ENCODE measurements at places on chromosomes 6 and 20. TPM values are rescaled to one million over a fixed set of nuclear protein-coding genes. Genes with fewer than 3 reads are reported as not detected.
A peak's percentile ranks its signal among the peaks of the same experiment; 100 is the strongest.

DNA sequence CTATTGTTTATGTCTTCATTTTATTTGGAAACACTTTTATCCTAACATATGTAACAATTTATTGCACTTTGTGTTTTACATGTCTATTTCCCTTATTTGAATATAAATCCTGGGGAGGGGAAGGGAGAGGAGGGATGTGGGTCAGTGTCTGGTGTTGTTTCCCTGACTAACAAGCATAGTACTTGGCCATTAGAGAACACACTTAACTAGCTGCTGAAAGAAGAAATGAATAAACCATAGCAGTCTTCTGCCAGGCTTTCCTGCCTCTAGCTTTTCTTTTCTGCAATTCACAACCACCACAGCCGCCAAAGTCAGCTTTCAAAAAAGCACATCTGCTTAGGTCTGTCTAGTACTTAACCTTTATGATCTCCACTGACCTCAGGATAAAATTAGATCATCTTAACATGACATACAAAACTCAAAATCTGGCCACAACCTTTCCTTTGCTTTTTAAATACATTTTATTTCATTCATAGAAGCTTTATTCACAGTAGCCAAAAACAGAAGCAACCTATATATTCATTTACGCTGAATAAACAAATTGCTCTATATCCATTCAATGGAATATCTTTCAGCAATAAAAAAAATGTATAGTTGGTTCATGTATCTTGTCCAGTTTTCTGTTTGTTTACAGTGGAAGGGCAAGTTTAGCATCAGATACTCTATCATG lies 16.3 kb downstream of the PDSS2 start:
- no peaks in the 10 kb centered on the region for H3K36me3 ChIP-seq
- no peaks in the 10 kb centered on the region for H3K27me3 ChIP-seq
- no peak for DNase-seq
- no peak overlapping the region for H3K4me3 ChIP-seq

DNA sequence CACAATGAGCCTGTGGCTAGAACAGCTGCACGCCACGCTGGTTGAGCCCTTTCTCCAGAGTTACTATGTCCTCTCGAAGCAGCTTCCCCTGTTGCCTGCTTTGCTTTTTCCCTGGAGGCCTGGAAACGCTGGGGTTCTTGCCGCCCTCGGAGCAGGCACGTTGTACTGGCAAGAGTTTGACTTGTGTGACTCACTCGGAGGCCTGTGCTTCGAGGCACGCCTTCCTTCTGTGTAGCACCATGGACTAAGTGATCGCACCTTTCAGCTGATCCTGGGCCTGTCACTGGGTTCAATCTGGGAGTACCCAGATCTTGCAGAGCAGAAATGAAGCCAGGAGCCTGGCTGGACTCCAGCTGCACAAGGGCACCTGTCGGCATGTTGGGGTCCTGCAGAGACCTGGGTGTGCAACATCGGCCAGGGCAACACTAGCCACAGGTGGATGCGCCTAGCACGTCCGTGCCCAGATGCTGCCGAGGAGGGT lies 5.2 kb downstream of the INSM1 start:
- peaks cover 9% of the 10 kb centered on the region for H3K4me1 ChIP-seq
- peaks cover 5% of the 10 kb centered on the region for H3K27me3 ChIP-seq
- H3K4me3 ChIP-seq = no peak overlapping the region

GRCh38 chr6:35562060-35562459 lies 49.4 kb upstream of the TULP1 start:
- no peak overlapping the region for H3K4me3 ChIP-seq
- H3K27me3 ChIP-seq = no peaks in the 10 kb centered on the region
- H3K4me1 ChIP-seq = peaks cover 10% of the 10 kb centered on the region
- H3K36me3 ChIP-seq = no peaks in the 10 kb centered on the region
- no peak overlapping the region for H3K27ac ChIP-seq
- no peak for DNase-seq

GRCh38 chr6:82711971-82712370 lies 348.4 kb downstream of the TPBG start:
- H3K4me1 ChIP-seq = no peaks in the 10 kb centered on the region
- no peaks in the 10 kb centered on the region for H3K36me3 ChIP-seq
- H3K27me3 ChIP-seq = no peaks in the 10 kb centered on the region
- no peak for DNase-seq
- H3K27ac ChIP-seq = no peak overlapping the region

PACSIN1 gene
- 0.08 TPM for total RNA-seq

DNA sequence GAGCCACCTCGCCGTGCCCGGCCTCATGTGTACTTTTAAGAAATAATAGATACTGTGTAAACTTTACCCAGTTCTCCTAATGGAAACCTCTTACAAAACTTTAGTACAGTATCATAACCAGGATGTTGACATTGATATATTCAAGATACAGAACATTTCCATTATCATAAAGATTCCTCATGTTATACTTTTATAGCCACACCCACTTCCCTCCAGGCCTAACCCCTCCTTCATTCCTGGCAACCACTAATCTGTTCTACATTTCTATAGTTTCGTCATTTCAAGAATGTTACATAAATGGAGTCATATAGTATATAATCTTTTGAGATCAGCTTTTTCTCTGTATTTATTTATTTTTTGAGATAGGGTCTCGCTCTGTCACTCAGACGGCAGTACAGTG lies 52.6 kb upstream of the SALL4 start:
- H3K27me3 ChIP-seq = no peaks in the 10 kb centered on the region
- H3K4me3 ChIP-seq = no peak overlapping the region
- no peaks in the 10 kb centered on the region for H3K36me3 ChIP-seq

- H3K4me3 ChIP-seq = no peak overlapping the region
- no peaks in the 10 kb centered on the region for H3K36me3 ChIP-seq
- no peak overlapping the region for H3K27ac ChIP-seq
- H3K4me1 ChIP-seq = no peaks in the 10 kb centered on the region
- no peaks in the 10 kb centered on the region for H3K27me3 ChIP-seq
These were observed 11.0 kb downstream of the SMPDL3A start for GRCh38 chr6:122799916-122800686.

DNA sequence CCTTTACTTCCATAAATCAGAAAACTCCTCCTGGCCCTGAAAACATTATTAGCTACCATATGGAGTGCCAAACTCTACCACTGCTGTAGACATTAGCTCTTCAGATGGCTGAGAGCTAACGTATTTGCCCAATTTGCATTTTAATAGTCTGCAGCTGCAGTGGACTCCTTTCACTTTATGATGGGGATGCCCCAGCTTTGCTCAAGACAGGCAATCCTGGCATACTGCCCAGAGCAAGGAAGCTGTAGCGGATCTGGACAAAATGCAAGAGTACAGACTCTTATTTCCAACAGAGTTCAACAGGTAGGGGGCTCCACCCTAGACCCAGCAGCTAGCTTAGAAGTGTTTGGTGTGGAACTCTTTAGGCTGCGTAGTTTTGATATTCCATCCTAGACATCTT lies 246.7 kb downstream of the FOXC1 start:
- DNase-seq = peak; percentile 16
- no peak overlapping the region for H3K4me3 ChIP-seq
- H3K36me3 ChIP-seq = no peaks in the 10 kb centered on the region
- H3K27ac ChIP-seq = no peak overlapping the region
- H3K27me3 ChIP-seq = no peaks in the 10 kb centered on the region
- H3K4me1 ChIP-seq = no peaks in the 10 kb centered on the region

CST2 gene
- total RNA-seq = not detected

DNA sequence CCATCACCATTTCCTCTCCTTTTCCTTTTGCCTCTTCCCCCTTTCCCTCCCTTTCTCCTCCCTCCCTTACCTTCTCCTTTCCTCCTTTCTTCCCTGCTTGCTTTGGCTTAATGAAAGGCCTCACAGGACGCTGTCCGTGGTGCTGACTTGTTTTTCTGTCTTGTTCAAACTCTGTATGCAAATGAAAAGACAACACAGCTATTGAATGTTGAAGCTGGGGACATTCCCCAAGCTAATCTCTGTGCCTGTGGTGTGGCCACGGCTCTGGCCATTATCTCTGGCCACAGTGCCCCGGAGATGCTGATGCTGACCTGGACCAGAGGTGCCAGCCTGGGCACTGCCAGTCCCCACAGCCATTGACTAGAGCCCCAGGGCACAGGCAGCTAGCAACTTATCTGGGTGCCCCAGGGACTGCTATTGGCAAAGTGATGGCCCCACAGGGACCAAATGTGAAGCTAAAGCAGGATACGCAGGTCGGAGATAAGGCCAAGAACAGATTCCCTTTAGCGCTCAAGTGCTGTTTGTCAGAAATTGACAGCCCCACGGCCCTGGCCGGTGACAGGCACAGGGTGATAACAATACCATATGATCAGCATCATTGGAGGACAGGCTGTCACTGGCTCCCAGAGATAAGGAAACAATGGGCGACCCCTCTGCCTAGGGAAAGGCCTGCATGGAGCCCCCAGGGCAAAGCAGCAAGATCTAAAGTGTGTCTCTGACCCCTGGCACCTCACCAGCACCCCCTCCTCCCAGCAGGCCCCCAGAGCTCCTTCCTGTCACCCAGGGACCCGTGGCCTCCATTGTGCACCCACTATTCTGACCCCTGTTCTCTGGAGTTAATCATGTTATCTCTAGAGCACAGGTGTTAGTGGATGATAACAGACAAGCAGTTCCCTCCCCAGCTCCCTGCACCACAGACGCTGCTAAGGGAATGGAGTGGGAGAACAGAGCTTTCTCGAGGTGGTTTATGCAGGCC lies 31.6 kb upstream of the SLC32A1 start:
- no peaks in the 10 kb centered on the region for H3K27me3 ChIP-seq
- DNase-seq = peak; percentile 40
- H3K4me3 ChIP-seq = no peak overlapping the region
- H3K4me1 ChIP-seq = no peaks in the 10 kb centered on the region

Data from ovary (tissue), 10 donors.